Foreskin keratinocyte (primary cell): ENCODE measurements at places on chromosomes 12 and 14.

DNA sequence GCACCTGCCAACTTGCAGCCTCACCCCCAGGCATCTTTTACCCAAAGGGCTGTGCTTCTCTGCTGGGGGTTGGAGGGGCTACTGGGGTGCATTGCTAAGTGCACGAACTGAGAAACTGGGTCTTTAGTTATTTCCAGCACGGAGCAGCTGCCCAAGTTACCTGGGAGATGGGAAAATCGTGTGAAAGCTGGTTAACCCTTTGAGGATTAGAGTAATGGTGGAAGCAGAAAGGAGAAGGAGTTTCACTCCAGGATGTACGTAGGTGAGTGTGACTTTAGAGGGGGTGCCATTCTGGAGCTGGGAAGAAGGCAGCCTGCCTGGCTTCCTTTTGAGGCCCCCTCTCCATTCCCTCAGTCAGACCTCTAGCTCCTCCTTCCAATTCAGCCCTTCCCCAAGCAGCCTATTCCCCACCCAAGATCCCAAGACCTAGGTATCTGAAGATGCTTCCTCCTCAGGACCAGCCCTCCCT lies 1.0 kb upstream of the ADCY6 start:
- DNase-seq = no peak

- DNase-seq = no peak
Measured at GRCh38 chr12:32877601-32878459, 18.7 kb downstream of the PKP2 start.

- no peak for DNase-seq
Measured at GRCh38 chr14:56570295-56570694, 9.3 kb upstream of the TMEM260 start.

GRCh38 chr14:95901054-95901453 lies 24.4 kb downstream of the TUNAR start:
- DNase-seq = no peak

GRCh38 chr12:54486173-54486867 lies 11.2 kb upstream of the NCKAP1L start:
- no peak for DNase-seq
